Stimulated activated CD8-positive, alpha-beta memory T cell treated with anti-CD3 and anti-CD28 coated beads, Interleukin-4, amount 100 ng/mL, for 1 hour (primary cell): ENCODE measurements at places on chromosomes 5 and 9.

GRCh38 chr5:173895401-173896165, 7.4 kb downstream of the CPEB4 start:
- no peak for DNase-seq

DNA sequence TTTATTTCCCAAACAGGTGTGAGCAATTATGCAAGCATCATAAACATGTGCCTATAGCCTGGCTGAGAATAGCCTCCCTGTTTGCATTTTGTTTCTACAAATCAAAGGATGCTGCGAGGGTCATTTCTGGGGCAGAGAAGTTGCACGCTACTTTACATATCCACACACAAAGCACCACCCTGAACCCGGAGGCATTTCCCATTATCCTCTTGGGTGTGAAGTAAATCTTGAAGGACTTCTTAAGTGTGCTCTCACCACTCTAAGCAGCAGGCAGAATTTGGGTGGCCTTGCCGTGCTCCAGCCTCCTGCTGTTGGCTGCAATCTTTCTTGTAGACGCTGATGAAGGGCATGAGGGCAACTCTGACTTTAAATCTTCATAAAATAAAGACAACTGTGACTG, 124.0 kb upstream of the TLE4 start:
- no peak for DNase-seq

GRCh38 chr9:134210511-134210907, 46.1 kb upstream of the RNU6ATAC start:
- DNase-seq: no peak

GRCh38 chr9:3879726-3880505, 354.1 kb upstream of the RFX3 start:
- DNase-seq: no peak

GRCh38 chr5:68285075-68285840, 69.7 kb downstream of the PIK3R1 start:
- no peak for DNase-seq

DNA sequence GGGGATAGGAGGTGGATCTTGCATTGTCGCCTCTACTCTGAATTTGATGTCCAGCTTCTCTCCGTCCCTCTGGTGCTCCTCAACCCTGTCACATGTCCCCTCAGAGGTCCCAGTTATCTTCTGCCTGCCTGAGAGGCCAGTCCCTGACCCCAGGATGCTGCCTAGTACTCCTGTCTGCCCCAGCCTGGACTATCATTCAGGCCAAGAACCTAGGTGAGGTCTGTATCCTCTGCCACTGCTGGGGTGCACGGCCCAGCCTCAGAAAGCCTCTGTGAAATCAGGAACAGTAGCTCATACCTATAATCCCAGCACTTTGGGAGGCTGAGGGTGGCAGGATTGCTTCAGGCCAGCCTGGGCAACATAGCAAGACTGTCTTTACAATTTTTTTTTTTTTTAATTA, 8.6 kb downstream of the SPINK4 start:
- DNase-seq: no peak

DNA sequence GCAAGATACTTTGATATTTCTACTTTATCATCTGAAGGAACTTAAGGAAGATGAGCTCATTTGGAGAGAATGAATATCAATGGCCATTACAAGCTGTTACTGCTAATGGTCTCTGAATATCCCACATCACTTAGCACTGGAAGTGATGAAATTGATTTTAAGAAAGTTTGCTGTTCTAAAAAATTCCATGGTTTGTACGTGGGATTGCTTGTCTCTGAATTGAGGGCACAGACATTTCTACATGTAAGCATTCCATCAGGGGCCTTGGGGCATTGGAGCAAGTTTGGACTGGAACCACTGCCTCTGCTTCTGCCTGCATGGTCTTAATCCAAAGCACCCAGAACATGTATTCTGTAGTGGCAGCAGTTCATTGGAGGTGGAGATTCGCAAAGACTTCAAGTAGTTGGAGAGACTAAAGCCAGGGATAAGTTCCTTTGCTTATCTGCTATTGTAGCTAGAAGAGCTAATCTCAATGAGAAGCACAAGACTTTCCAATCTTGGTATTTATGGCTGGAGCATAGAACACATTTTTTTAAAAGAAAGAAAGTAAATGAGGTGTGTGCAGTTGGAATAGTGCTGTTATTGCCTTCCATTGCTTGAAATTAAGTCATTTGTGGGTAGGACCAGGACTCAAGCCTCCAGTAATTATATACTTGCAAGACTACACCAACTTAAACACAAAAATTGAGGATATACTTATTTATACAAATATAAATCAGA, 424.2 kb downstream of the SPATA31D1 start:
- no peak for DNase-seq

DNA sequence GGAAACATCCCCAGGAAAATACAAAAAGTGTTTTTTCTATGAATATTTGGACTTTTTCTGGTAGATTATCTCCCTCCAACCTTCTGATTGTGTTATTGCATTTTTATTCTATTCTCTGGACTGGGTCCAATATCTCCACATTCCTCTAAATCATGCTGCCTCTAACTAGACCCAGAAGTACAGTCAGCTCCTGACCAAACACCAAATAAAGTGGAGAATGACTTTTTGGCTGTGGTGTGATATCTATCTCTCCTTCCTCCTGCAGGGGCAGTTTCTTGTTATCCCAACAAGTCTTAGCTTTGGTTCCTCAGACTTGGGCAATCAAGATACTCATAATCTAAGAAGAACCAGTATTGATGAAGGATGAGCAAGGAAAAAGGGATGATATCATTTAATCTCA, 3.2 kb upstream of the RAI14 start:
- DNase-seq: no peak

GRCh38 chr9:91163773-91164471, 197.8 kb downstream of the AUH start:
- DNase-seq: no peak

DNA sequence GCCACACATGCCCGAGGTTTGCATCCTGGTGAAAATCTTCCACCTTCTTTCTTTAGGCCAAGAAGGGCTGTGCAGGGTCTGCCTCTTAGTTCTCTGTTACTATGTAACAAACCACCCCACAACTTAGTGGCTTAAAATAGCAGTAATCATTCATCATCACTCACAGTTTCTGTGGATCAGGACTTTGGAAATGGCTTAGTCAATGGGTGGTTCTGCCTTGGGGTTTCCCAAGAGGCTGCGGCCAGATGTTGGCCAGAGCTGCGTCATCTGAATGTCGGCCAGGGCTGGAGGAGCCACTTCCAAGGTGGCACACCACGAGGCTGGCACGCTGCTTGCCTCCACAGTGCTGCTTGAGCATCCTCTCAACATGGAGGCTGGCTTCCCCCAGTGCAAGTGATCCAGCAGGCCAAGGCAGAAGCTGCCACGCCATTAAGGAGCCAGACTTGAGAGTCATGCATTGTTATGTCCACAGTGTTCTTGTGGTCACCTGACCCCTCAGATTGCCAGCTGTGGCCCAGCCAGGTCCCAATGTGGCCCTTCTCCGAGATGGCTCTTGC, 135.2 kb downstream of the RXRA start:
- no peak for DNase-seq

GRCh38 chr5:17069995-17070511, 134.0 kb upstream of the MYO10 start:
- no peak for DNase-seq

DNA sequence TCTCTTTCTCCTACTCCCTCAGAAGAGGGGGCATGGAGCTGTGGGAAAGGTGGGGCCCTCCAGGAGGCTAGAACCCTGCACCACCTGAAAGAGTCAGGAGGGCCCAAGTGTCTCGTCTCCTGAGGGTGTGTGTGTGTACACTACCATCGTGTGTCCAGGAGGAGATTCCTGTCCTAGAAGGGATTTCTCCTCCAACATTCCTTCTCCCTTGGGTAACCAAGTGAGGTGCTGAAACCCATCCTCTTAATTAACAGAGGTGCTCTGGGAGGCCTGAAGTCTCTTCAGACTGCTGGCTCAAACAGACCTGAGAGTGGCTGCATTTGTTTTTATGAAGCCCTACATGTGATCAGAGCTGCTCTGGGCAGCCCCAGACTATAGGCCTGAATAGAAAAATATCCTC, 61.1 kb upstream of the FAM169A start:
- no peak for DNase-seq

GRCh38 chr5:110757118-110757729, 18.4 kb downstream of the SLC25A46 start:
- DNase-seq: no peak

- DNase-seq: no peak
Measured at GRCh38 chr9:126093771-126094170, 232.9 kb upstream of the MVB12B start.
